ENCODE measurements at places on chromosomes 7 and 10. TPM values are rescaled to one million over a fixed set of nuclear protein-coding genes. Genes with fewer than 3 reads are reported as not detected.

Gene SUV39H2
- 8.7 TPM for polyA plus RNA-seq

Gene GIMAP6
- 5.8 TPM for polyA plus RNA-seq

Gene C10orf88
- 6.1 TPM for polyA plus RNA-seq

Gene CCNY
- polyA plus RNA-seq: 62.1 TPM

Gene INSYN2A
- polyA plus RNA-seq: 7.7 TPM

Gene C10orf53
- polyA plus RNA-seq: not detected

Gene PWWP2B
- 16.0 TPM for polyA plus RNA-seq
